Colonic mucosa (tissue), 4 donors: ENCODE measurements at places on chromosomes 5 and 9.

DNA sequence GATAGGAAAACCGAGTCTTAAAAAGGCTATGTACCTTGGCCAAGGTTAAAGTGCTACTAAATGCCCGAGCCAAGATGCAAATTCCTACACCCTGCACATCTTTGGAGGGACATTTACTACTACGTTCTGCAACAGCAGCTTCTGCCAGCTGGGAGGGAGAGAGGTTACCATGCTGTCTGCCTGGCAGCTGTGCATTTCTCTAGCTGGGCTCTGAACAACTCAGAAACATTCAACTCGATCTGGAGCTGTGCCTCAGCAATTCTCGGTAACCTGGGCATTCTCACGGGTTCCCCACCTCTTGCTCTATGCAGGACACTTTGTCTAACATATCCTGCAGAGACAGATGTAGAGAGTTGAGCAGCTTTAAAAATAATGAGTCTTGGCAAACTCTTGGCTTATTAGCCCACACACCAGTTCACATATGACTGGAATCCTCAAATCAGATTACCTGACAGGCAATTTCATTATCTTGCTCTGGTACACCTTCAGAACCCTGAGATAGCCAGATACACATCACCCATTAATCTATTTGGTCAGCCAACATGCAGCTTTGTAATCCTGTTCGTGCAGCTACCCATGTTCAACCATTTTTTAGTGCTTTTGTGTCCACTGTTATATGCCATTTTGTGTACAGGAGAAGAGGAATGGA, 115.8 kb downstream of the EFNA5 start:
- DNase-seq: no peak

DNA sequence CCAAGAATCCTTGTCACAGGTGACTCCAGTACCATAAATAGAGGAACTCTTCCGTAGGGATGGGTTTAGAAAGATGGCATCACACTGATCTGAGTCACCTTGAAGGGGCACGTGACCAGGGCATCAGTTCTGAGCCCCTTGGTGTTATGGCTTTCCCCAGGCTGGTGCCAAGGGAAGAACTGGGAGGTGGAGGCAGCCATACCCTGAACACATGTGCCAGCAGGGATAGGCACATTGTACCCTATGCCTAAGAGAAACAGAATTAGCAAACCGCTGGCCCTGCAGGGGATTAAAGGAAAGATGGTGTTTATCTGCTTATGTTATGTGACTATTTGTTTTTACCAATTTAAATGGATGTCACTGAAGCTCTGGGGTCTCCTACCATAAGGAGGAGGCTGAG, 196.2 kb downstream of the RGS3 start:
- no peak for DNase-seq

DNA sequence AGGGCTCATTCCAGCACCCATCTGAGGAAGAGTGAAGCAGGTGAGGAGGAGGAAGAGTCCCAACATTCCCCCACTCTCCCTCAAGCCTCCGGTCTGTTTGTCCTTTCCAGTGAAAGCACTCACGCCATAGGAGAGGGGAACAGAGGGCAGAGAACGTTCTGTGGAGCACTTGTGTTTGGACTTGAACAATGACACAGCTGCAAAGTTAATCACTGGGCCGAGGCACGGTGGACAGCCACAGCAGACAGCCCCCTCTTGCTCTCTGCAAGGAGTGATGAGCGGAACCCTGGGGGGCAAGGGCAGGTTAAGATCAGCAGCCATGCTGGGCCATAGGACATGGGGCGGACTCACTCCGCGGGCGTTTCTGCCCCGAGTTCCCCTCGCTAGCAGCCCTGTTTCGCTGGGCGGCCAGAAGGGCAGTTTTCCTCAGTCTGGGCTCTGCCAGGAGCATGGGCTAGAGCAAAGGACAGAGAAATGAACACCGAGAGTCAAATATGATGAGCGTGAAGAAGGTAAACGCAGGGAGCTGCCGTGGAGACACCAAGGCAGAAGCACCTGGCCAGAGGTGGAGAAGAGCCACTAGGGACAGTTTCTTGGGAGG, 185.7 kb downstream of the GAPVD1 start:
- no peak for DNase-seq

DNA sequence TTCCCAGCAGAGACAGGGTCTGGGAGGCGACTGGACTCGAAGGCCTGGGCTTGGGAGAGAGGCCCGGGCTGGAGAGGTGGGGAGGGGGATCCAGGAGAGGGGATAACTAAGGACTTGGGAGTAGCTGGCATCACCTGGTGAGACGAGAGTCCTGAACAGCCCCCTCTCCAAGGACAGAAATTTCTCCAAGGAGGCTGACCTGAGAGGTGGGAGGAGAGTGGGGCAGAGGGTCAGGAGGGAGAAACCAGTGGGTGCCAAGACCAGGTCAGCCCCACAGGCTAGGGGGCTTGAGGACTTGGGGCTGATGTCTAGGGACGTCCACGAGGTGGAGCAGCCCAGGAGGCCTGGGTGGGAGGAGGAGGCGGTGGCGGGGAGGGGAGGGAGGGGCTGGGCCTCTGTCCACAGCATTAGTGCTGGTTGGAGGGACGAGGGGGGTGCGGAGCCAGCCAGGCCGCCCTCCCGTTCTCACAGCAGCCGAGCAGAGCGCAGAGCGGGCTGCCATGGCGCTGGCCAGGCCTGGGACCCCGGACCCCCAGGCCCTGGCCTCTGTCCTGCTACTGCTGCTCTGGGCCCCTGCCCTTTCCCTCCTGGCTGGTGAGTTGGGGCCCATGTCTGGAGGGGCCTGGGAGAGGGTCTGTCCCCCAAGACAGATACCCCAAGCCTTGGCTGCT, at the start of gene CRB2:
Gene CRB2 (plus strand): TSS at position 437 of the 671 bp plus-strand sequence. CDS start 64 bp downstream, at position 501.
- no peak for DNase-seq

GRCh38 chr9:111648066-111648465, 13.3 kb upstream of the GNG10 start:
- no peak for DNase-seq

DNA sequence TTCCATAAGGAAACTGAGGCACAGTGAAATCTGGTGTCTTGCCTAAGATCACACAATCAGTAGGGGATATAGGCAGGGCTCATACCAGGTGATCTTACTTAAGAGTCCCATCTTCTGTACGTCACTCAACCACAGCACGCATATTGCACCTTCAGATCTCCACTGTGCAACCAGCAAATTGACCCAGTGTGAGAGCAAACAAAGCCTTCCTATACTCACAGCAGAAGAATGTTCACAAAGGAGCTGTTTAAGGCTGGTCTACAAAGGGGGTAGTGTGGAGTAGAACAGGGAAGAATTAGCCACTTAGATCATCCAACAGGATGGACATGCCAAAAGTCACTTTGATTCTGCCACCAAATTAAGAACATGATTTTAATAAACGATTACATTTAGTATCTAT, 305.9 kb downstream of the SLIT3 start:
- no peak for DNase-seq
